ENCODE measurements at places on chromosomes 3 and 15. TPM values are rescaled to one million over a fixed set of nuclear protein-coding genes. Genes with fewer than 3 reads are reported as not detected.

DNA sequence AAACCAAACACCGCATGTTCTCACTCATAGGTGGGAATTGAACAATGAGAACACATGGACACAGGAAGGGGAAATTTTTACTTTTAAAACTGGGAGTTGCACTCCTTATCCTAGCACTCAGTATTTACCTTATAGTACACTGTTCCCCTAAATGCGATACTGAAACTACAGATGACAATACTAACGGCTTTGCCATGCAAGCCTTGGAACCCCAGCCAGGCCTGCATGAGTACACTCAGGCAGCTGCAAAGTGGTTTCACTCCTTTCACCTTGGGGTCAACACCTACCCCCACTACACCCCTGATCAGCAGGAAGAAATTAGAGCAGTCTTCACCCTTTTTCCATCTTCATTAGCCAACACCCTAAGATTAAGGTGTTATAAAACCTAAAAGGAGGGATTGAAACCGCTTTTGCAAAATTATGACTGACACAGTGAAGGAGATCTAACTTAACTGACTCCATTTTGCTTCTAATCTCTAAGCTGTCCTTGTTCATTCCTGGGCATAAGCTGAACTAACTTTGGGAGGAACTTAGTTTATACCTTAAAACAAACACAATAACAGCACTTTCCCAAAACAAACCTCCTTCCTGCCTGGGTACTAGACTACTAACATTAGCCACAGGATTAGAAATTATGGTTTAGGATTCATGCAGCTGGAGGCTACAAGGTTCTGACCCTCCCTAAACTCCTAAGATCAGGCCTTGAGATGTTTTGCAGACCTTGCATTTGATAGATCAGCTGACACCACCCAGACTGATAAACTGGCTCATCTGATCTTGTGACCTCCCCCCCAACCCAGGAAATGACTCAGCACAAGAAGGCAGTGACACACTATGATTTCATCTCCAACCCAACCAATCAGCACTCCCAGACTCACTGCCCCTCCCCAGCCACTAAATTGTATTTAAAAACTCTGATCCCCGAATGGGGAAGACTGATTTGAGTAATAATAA, 452.1 kb upstream of the PPP2R3A start:
- DNase-seq: no peak

DNA sequence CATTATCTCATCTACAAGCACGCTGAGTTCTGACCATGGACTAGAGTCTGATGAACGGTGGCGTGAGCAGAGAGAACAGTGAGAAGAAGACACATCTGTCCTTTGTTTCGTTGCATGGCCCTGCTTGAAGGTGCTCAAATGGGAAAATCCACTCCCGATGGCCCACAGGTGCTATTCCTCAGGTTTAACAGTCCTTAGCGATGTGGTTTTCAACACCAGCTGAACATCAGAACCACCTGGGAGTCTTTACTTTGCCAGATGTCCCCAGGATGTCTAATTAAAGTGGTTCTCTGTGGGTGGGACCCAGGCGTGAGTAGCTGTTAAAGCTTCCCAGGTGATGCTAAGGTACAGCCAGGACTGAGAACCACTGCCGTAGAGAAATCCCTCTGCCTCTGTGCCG, 13.0 kb downstream of the ADAMTS17 start:
- DNase-seq: no peak

DNA sequence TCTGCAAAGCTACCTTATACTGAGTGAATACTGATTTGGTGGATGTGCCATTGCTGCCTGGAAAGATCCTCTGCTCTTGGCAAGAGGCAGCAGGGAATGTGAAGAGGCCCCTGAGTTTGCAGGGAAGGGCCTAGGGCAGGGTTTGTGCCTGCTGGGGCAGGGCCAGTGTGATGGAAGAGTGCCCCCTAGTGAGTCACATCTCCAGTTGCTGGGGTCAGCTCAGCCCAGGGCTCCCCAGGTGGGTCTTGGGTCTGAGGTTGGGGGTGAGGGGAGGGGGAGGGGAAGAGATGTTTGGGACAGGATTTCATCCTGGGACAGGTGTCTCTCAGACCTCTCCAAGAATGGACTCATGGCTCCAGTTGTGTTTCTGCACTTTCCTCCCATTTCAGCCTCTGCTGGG, 4.1 kb upstream of the AMOTL2 start:
- DNase-seq: no peak

DNA sequence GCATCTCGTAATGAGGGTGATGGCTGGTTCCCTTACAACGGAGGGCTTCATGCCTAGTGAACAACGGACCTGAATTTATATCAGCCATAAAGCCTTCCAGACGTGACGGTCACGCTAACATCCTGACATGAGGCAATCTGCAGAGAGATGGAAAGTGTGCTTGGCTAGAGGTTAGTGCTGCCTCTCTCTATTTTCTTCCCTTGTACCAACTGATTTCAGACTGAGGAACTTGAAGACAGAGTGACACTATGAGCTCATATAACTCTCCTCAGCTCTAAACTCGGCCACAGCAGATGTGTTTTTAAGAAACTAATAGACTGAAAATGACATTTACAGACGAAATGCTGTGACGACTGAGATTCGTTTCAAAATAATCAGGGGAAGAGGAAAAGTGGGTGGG, 122.4 kb downstream of the XXYLT1 start:
- no peak for DNase-seq

DNA sequence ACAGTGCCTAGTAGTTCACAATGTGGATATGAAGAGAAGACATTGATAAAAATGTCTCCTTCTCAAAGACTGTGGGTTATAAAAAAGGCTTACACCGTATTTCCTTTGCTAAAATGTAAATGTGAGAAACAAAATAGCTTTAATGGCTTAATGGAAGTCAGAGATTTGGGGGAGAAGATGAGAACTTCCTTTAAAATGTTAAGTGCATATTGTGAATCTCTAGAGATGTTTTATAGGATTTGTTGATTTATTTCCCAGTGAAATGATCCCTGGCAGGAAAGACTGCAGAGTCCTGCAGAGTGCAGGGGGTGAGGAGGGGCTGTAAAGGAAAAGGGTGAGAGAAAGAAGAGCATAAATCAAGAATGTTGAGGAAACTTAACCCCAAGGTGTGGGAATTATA, 305.1 kb downstream of the GAP43 start:
- no peak for DNase-seq

GRCh38 chr3:179687967-179688535, 35.2 kb downstream of the USP13 start:
- DNase-seq: no peak

GRCh38 chr15:95451938-95452337, 878.6 kb upstream of the NR2F2 start:
- no peak for DNase-seq

DNA sequence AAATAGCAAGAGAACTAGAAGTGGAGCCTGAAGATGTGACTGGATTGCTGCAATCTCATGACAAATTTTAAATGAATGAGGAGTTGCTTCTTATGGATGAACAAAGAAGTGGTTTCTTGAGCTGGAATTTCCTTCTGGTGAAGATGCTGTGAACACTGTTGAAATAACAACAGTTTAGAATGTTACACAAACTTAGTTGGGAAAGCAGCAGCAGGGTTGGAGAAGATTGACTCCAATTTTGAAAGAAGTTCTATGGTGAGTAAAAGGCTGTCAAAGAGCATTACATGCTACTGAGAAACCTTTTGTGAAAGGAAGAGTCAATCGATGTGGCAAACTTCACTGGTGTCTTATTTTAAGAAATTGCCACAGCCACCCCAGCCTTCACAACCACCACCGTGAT, 220.9 kb upstream of the LRRFIP2 start:
- no peak for DNase-seq

DNA sequence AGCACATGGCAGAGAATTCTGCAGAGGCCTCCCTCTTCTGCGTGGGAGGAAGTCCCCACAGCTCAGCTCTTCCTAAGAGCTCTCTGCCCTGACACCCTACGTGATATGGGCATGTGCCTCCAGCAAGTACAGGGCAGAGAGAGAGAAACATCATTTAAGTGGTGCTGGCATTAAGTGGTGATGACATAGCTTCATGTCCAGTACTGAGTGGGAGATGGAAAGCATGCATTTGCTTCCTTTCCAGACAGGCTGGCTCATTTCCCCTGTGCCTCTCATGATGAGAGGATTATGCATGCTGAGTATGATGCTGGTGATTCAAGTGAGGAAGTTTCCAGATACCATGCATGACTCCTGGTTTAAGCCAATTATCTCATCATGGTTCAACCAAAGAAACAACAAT, 26.9 kb downstream of the BFSP2 start:
- DNase-seq: no peak

ATXN7 gene
- 38.4 TPM for total RNA-seq

CFAP20DC gene
- total RNA-seq: not detected
